ENCODE measurements at places on chromosomes 6 and 20. TPM values are rescaled to one million over a fixed set of nuclear protein-coding genes. Genes with fewer than 3 reads are reported as not detected.

The TAAR2 gene
- not detected for total RNA-seq

The SRSF12 gene
- total RNA-seq = not detected

The GATA5 gene
- total RNA-seq = not detected

The DSTN gene
- total RNA-seq = 615 TPM

The ADGRF5 gene
- total RNA-seq = not detected

The SLC2A10 gene
- total RNA-seq = 33.4 TPM

All from HFFc6 (cell line).